DMS153 (cell line): ENCODE measurements at places on chromosomes 6 and 20.

DNA sequence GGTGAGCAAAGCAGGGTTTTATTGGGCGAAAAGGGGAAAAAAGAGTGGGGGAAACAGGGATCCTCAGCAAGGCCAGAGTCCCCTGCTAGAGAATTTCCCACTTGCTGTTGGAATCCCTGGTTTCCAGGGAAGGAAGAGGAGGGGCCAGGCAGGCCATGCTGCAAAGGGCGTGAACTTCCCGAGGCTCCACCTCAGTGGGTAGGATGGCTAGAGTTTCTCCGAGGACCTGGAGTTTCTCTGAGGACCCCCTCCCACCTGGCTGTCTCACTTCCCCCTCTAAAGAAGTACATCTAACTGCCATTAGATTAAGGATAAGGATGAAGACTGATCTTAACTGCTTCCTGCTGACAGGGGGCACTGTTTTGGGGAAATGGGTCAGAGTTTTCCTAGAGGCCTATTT, 1239.3 kb upstream of the GJE1 start:
- DNase-seq = no peak

DNA sequence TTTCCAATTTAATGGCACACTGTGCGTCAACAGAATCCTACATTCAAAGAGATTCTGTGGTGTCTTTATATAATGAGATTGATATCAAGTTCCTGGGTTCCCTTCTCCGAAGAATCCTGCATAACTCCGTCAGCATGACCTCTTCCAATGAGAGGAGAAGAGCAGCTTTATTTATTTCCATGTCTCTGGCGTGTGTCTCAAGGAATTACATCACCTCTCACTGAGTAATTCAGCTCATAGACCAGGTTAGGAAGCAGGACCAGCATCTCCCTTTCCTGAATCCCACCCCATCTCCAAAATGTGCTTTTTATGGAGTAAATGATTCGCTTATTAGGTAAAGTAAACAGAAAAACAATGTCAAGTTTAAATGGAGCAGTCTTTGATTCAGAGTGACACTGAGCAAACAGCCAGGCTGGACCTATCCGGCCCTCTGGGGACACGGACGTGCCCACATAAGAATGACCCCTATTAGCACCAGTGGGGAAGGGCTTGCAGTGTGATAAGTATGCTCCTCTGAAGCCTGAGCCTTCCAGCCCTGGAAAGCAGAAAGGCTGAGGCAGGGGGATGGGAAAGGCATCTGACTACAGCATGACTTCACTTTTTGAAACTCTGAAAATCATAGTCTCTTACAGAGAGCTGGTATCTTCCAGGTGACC, 165.2 kb downstream of the CLIC5 start:
- DNase-seq = no peak

- no peak for DNase-seq
Measured at GRCh38 chr20:5216663-5217062, 89.9 kb downstream of the CDS2 start.

DNA sequence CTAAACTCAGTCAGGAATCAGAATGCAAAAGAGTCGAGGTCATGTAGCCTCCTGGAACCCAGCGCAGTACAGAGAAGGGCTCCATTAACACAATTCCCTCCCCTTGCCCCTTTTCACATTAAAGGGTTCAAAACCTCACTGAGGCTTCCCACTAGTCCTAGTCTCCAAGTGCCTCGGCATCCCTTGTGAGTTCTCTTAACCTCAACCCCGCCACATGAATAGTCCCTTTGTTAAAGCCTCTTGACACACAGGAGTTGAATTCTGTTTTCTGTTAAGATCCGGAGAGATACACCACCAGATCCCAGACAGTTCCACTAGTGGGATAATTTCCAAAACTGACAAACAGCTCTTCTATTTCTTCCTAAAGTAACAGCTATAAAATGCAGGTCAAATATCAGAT, 17.8 kb downstream of the PTPRT start:
- no peak for DNase-seq

- DNase-seq = no peak
Measured at GRCh38 chr6:78322068-78322845, 545.1 kb upstream of the IRAK1BP1 start.

- DNase-seq = peak; percentile 56
Measured at GRCh38 chr20:49583669-49584417, 15.9 kb upstream of the PTGIS start.

- DNase-seq = no peak
Measured at GRCh38 chr20:32231847-32232246, 24.2 kb downstream of the POFUT1 start.
